Adrenal gland (tissue), 19 donors: ENCODE measurements at places on chromosomes 3 and 15. TPM values are rescaled to one million over a fixed set of nuclear protein-coding genes. Genes with fewer than 3 reads are reported as not detected.

- no peak overlapping the region for H3K4me3 ChIP-seq
- no peaks in the 10 kb centered on the region for H3K36me3 ChIP-seq
- no peak for DNase-seq
- H3K27me3 ChIP-seq, result no peaks in the 10 kb centered on the region
- H3K27ac ChIP-seq, result no peak overlapping the region
Observed at GRCh38 chr3:42250761-42251160, 15.2 kb downstream of the CCK start.

DNA sequence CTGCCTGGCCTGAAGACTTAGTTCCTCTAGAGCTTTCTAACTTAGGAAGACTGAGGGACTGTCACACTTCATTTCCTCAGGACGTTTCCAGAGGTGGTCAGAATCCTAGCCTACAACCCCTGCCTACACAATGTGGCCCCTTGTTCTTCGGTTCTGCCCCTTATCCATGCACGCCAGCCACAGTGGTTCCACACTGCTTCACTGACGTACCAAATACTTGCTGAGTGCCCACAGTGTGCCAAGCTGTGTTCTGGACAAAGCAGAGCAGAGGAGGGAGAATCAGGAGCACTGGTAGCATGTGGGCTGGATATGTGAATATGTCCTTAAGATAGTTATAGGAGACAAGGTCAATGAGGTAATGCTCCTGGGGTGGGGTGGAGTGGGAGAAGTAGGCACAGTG is 70.5 kb upstream of the SAMMSON start:
- no peak for DNase-seq
- no peak overlapping the region for H3K4me3 ChIP-seq
- H3K36me3 ChIP-seq, result no peaks in the 10 kb centered on the region

DNA sequence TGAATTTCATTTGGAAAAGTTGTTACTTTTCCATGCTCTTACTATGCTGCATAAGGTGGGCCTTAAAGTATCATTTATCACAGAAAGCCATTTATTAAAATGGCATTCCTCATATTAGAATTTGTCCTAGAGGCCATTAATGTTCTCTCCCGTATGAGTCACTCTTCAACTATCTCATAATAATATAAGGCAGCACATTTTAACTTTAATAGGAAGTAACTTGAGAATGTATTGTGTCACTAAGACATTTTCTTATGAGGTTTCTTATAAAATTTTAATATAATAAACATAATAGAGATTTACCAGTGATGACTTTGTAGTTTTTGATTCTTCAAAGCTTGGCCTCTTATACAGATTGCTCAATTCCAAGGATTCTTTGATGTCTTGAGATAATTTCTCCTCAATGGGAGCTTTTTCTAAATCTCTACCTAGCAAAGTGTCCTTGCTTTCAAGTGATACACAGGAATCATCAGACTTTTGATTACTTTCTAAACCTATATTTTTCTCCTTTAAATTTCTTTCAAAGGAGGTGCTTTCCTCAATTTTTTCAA is 74.7 kb downstream of the ZBBX start:
- H3K4me1 ChIP-seq, result no peaks in the 10 kb centered on the region
- no peak overlapping the region for H3K4me3 ChIP-seq
- no peaks in the 10 kb centered on the region for H3K36me3 ChIP-seq
- no peak for DNase-seq
- H3K27ac ChIP-seq, result no peak overlapping the region
- no peaks in the 10 kb centered on the region for H3K27me3 ChIP-seq

EFCC1 gene
- total RNA-seq, result 1.1 TPM

SLC7A14 gene
- total RNA-seq, result 0.11 TPM

- no peak overlapping the region for H3K27ac ChIP-seq
- no peaks in the 10 kb centered on the region for H3K27me3 ChIP-seq
- no peak overlapping the region for H3K4me3 ChIP-seq
- DNase-seq, result no peak
- no peaks in the 10 kb centered on the region for H3K36me3 ChIP-seq
Observed at GRCh38 chr3:182226995-182227394, 515.3 kb downstream of the SOX2 start.

GRCh38 chr15:76138436-76138835 is 78.7 kb downstream of the TMEM266 start:
- no peaks in the 10 kb centered on the region for H3K27me3 ChIP-seq
- H3K4me3 ChIP-seq, result no peak overlapping the region
- peaks cover 6% of the 10 kb centered on the region for H3K4me1 ChIP-seq
- no peak for DNase-seq

GOLGA6L10 gene
- total RNA-seq, result 0.60 TPM

DNA sequence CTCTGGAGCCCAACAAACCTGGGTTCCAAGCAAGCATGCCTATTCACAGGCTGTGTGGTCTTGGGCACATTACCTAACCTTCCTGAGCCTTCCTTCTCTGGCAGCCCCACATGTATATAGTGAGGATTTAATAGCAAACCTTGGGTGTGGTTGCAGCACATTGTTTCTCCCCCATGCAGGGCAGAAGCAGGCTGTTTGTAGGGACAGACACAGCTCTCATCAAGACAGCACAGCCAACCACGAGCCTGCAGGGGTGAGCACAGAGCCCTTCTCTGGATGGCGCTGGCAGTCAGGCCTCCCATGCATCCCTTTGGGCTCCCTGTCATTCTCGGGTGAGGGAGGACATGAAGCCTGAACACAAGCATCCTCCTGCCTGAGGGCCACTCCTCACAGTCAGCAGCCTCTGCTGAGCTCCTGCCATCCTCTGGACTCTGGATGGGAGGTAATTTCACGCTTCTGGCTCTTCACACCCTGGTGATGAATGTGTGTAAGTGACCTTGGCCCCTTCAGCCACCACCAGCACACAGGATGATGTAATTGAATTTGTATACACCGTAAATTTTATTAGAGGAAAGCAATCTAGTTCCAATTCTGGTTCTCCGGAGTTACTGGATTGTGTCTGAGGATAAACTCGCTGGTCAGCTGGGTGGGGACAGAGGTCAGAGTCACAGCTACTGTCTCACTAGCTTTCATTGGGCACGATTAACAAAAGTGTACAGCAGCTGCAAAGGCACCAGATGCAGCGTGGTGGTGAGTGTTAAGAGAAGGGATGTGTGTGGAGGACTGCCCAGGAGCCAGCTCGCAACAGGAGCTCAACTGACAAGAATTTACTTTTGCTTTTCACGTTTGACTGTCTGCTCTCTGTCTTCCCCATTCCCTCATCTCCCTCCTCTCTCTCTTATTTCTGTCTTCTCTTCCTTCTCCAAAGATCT is 118.1 kb downstream of the CLSTN2 start:
- no peaks in the 10 kb centered on the region for H3K36me3 ChIP-seq
- peak; percentile 57 for DNase-seq
- H3K27me3 ChIP-seq, result no peaks in the 10 kb centered on the region
- no peak overlapping the region for H3K27ac ChIP-seq
- H3K4me3 ChIP-seq, result no peak overlapping the region

TLNRD1 gene
- 19.6 TPM for total RNA-seq

DNA sequence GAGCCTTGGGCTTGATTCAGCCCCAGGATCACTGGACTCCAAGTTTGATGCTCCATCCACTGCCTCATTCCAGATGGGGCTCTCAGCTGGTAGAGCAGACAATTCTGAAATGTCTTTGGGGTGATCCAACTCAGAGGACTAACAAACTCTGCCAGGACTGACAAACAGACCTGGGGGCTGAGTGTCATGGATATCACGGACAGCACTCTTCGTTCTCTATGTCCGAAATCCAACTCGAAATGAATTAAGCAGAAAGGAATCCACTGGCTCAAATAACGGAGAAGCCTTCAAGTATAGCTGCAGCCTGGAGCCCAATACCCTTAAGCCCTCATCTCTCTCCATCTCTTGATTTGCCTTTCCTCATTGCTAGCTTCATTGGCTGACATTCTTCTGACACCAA is 14.2 kb downstream of the SLC38A3 start:
- H3K27ac ChIP-seq, result no peak overlapping the region
- H3K27me3 ChIP-seq, result no peaks in the 10 kb centered on the region
- H3K4me3 ChIP-seq, result no peak overlapping the region
- DNase-seq, result no peak

- H3K4me1 ChIP-seq, result no peaks in the 10 kb centered on the region
- H3K4me3 ChIP-seq, result no peak overlapping the region
- H3K27me3 ChIP-seq, result no peaks in the 10 kb centered on the region
- no peak for DNase-seq
- no peak overlapping the region for H3K27ac ChIP-seq
- no peaks in the 10 kb centered on the region for H3K36me3 ChIP-seq
Observed at GRCh38 chr15:82532383-82532990, 7.8 kb downstream of the RPS17 start.

GRCh38 chr3:121698901-121699300 is 38.2 kb upstream of the HCLS1 start:
- H3K4me1 ChIP-seq, result peaks cover 36% of the 10 kb centered on the region
- no peaks in the 10 kb centered on the region for H3K36me3 ChIP-seq
- no peak overlapping the region for H3K4me3 ChIP-seq

DNA sequence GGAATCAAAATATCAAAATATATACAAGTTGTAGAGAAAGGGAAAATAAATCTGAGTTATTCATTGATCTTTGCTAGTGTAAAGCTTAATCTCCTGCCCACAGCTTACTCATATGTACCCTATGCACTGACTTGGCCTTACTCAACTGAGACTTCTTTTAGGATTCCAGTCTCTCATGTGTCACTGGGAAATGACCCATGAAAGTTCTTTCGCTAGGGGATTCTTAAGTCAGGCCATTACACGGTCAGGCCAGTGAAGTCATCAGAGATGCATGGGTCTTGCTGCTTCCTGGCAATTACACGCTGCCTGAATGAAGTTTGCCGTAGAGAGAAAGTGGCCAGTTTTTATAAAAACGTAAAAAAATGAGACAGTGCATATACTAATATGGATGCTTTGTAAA is 20.7 kb upstream of the LPP start:
- no peaks in the 10 kb centered on the region for H3K36me3 ChIP-seq
- no peak overlapping the region for H3K4me3 ChIP-seq
- no peaks in the 10 kb centered on the region for H3K27me3 ChIP-seq
- DNase-seq, result no peak
- peaks cover 9% of the 10 kb centered on the region for H3K4me1 ChIP-seq

DNA sequence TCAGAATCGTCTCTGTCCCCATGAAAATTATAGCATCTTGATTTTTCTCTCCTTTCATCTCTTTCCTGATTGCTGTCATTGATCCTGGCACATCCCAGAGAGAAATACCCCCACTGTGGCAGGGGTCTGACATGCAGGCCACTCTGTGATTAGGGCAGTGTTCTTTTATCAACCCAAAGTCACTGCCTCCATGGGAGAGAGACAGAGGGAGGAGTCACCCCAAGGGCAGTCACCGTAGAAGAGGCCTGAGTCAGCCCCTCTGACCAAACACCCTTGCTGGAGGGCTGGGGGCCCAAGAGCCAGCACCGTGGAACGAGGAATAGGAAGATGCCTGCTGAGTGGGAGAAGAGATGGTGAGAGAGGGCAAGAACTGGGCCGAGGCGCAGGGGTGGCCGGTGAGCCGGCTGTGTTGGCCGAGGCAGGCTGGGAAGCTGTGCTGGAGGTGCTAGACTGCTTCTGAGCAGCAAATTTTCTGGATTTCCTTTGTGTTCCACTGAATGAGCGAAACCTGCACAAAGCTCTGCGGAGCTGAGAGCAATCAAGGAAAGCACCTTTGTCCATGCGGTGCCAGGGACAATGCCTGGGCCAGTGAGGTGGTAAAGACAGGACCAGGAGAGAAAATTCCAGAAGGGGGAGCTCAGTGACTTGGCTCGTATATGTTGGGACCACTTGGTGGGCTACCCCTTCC is 103.8 kb downstream of the ADCY5 start:
- no peaks in the 10 kb centered on the region for H3K27me3 ChIP-seq
- peaks cover 21% of the 10 kb centered on the region for H3K4me1 ChIP-seq

SLCO2A1 gene
- total RNA-seq, result 115 TPM

DNA sequence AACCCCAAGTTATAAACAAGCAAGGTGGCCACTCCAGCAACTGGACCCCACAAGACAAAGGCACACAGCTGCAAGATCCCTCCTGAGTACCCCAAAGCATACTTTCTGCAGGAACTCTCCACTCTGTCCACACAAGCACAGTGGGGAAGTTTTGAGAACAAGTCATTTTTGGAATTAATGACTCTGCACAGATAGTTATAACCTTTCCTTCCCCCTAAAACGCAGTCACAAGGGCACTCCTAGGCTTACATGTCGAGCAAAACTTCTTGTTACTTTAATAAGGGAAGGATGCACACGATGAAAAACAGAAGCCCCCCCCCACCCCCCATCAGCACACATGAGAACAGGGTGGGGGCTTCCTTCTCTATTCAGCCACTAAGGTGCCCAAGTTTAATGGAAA is 1.2 kb downstream of the STIMATE start:
- H3K4me1 ChIP-seq, result peaks cover 25% of the 10 kb centered on the region
- no peaks in the 10 kb centered on the region for H3K36me3 ChIP-seq
- H3K4me3 ChIP-seq, result no peak overlapping the region
- no peak overlapping the region for H3K27ac ChIP-seq

DNA sequence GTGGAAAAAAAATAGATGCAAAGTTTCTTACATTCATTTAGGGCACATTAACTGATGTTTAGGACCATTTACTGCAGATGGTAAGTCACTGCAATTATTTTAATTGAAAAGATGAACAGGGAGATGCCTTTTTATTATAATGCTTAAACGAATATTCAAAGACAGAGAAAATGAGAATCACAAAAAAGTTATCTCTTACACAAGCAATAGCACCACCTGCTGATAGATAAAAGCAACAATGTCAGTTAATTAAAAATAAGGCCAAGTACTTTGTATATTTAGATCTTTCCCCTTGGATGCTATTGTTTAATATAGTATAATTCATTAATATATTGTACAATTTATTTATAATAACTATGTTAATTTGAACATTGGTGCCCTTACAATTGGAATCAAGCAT is 55.9 kb downstream of the IFT80 start:
- H3K4me1 ChIP-seq, result no peaks in the 10 kb centered on the region
- H3K4me3 ChIP-seq, result no peak overlapping the region
- H3K36me3 ChIP-seq, result no peaks in the 10 kb centered on the region
- H3K27me3 ChIP-seq, result no peaks in the 10 kb centered on the region

COLQ gene
- 2.0 TPM for total RNA-seq

- no peaks in the 10 kb centered on the region for H3K4me1 ChIP-seq
- H3K27ac ChIP-seq, result no peak overlapping the region
- no peaks in the 10 kb centered on the region for H3K36me3 ChIP-seq
- no peaks in the 10 kb centered on the region for H3K27me3 ChIP-seq
Observed at GRCh38 chr3:61360297-61360965, 109.2 kb upstream of the FHIT start.

- no peak for DNase-seq
- no peaks in the 10 kb centered on the region for H3K4me1 ChIP-seq
- H3K27me3 ChIP-seq, result no peaks in the 10 kb centered on the region
- H3K27ac ChIP-seq, result no peak overlapping the region
- H3K4me3 ChIP-seq, result no peak overlapping the region
- H3K36me3 ChIP-seq, result peaks cover 43% of the 10 kb centered on the region
Observed at GRCh38 chr3:38119248-38119544, 17.7 kb downstream of the ACAA1 start.

DNA sequence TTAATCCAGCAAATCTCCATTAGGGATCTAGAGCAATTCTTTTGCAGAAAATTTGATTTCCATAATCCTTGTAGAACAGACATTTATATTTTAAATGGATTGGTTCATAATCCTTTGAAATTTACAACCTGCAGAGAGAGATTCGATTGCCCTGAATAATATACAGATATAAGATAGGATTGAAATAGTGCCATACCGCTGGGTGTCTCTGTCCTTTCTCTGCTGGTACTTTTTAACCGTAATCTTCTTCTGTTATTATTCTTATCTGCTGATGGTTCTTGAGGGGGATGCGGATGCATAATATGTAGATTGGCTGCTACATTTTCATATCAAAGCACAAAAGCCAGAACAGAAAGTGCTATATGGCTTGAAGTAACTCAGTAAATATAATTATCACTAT is 182.2 kb downstream of the CFAP20DC start:
- no peak overlapping the region for H3K27ac ChIP-seq
- H3K4me3 ChIP-seq, result no peak overlapping the region
- H3K27me3 ChIP-seq, result no peaks in the 10 kb centered on the region
- no peaks in the 10 kb centered on the region for H3K36me3 ChIP-seq
- DNase-seq, result no peak
